Stimulated activated CD4-positive, alpha-beta T cell treated with anti-CD3 and anti-CD28 coated beads, TNF-alpha, amount 100 ng/mL, for 1 hour (primary cell): ENCODE measurements at places on chromosomes 12 and 14.

- no peak for DNase-seq
Measured at GRCh38 chr12:23931176-23931575, 18.3 kb downstream of the SOX5 start.

- DNase-seq = no peak
Measured at GRCh38 chr12:94141892-94142291, 6.5 kb upstream of the PLXNC1 start.

GRCh38 chr12:112331886-112332285 lies 50.3 kb downstream of the HECTD4 start:
- no peak for DNase-seq

DNA sequence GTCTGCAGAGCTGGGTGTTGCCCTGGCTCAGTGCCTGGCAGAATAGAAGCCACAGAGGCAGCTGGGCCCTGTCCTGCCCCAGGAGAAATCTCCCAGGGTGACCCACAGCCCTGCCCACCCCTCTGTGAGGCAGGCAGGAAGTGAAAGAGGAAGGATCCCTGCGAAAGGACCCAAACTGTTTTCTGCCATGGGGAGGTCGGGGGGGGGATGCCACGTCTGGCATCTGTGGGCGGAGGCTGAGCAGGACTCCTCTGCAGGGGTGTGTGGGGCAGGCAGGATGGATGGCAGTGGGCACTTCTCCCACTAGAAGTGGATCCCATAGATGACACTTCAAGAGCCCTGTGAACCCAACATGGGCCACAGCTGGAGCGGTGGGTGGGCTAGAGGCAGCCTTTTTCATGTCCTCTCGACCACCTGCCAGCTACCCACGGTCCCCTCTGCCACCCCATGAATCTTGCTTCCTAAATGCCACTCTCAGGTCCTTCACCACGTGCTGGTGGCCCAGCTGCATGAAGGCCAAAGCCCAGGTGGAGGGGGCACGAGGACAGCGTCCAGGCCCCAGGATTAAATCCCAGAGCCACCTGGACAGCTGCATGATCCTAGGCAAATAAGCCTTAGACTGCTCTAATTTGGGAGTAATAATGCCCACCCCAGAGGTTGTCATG lies 3.6 kb downstream of the PAPLN start:
- no peak for DNase-seq

GRCh38 chr12:43416981-43417380 lies 135.0 kb downstream of the ADAMTS20 start:
- DNase-seq = no peak

DNA sequence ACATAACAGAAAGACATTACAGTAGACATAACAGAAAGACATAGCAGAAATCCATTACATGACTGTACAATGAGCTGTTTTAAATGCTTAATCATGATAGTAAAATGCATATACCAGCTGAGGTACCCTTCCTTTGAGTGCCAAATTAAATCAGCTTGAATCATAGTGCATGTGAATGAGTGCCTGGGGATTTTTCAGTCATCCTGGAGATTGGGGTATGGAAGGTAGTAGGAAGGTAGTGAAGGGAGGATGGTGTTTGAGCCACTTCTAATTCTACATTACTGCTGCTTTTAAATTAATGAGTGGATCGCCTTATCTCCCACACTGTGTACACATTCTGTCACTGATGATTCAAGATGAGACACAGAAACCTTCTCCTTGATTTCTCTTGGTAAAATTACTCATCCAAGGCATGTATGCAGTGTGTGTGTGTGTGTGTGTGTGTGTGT lies 534.2 kb downstream of the LRFN5 start:
- DNase-seq = no peak

DNA sequence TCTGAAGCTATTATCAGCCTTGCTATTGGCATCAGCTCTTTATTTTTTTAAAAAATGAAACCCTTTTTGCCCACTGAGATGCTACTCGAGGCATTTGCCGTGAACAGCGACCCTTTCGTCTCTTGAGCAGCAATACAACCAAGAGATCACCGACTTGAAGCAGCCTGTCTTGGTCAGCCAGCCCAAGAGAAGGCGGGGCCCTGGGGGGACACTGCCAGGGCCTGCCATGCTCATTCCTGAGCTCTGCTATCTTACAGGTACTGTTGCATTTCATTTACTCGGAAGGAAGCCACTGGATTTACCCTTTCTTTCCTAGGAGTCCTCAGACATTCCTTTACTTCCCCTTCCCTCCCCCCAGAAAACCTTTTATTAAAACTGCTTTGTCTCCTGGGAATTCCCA lies 16.7 kb downstream of the PIWIL1 start:
- DNase-seq = no peak

GRCh38 chr12:46402451-46402850 lies 29.9 kb upstream of the SLC38A2 start:
- no peak for DNase-seq

DNA sequence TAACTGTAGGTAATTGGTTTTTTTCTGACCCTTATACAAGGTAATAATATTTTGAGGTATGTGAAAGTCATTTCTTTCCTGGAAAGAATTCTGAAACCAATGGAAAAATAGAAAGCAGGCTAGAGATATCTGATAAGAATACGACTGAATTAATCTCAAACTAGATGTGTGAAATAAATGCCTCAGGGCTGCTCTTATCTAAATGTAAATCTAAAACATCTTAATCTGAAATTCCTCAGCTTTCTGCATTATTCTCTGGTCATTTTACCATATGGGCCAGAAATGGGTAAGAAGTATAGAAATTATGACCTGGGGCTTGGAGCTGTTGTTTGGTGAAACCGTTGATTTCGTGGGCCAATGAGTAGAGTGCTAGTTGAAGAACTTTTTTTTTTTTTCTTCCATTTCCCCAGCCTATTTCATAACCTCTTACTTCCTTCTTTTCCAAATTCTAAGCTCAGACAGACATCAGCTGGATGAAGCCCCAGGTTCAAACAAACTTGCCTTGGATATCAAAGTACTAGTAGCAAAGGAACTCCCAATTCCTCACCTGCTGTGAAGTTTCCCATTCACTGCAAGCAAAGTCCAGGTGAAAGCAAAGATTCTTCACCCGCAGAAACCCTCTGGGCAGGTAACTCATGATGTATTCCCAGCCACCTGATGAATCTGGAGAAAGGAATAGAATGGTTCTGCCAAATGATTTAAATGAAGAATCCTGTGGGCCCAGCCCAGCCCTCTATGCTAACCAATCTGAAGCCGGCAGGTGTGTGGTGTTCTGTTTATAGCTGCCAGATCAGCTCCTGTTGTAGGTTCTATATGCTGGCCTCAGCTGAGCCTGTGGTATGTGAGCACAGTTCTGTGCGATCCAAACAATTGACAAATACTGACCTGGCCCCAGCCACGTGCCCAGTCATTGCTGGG lies 9.7 kb upstream of the FOS start:
- no peak for DNase-seq

DNA sequence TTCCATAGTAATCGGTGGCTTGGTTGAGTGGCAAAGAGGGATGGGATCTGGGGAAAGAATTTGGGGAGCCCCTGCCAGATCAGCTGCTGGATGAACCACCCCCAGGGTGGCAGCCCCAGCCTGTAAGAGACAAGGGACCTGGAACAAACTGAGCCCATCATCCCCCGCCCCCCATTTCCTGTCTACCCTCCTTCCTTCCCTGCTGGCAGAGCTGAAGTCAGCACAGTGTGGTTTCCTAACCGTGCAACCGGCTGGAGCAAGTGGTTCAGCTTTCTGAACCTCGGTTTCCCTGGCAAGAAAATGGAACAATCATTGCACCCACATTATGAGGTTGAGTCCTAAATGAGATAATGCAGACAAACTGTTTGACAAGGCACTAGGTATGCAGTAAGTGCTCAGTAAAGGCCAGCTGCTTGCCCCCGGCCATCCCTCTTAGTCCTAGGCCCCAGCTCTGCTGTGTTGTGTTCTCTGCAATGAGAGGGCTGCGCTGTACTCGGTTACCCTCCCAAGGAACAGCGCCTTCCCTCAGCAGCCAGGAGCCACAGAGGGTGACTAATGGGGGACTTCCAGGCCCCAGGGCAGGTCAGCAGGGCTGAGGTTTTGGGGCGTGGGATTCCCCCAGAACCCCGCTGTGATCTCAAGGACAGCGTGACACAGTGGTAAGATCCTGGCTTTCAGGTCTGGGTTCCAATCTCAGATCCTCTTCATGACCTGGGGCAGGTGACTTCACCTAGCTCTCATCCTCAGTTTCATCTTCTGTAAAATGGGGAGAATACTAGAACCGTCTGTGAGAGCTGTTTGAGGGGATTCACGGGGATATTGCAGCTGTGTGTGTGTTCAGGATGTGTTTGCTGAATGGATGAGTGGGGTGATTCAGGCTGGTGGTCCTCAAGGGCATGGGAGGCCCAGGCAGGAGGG lies 16.5 kb downstream of the SELPLG start:
- peak; percentile 54 for DNase-seq

DNA sequence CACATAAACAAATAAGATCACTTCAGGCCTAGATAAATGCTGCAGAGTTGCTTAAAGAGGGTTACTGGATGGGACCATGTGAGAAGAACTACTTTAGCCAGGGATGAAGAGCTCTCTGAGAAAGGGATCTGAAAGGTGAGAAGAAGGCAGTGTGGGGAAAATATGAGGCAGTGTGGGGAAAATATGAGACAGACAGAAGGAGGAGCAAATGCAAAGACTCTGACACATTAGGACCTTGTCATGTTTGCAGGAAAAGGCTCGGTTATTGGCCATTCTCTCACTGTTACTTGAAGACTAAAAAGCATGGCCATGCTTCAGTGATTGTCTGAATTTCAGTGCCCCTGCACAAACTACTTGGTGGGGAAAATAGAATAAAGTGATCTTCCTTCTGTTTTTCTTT lies 22.7 kb upstream of the TRIM9 start:
- DNase-seq = no peak

DNA sequence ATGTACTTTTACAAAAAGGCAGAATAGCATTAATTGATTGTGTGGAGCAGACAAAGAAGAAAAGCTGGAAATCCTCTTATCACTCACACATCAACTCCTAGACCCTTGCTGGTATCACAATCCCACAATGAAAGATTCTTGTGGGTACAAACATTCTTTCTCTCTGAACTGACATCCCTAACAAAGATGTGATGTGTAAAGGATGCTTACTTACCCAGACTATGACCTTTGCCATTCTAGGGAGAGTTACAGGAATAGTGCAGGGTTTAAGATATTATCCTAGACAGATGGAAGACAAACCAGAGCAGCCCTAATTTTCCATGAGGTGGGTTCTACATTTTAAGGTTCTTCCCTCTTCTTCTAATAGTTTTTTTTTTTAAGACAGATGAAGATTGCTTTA lies 60.4 kb upstream of the SLC6A15 start:
- DNase-seq = no peak

- no peak for DNase-seq
Measured at GRCh38 chr12:80756875-80757274, 40.2 kb downstream of the MYF5 start.

DNA sequence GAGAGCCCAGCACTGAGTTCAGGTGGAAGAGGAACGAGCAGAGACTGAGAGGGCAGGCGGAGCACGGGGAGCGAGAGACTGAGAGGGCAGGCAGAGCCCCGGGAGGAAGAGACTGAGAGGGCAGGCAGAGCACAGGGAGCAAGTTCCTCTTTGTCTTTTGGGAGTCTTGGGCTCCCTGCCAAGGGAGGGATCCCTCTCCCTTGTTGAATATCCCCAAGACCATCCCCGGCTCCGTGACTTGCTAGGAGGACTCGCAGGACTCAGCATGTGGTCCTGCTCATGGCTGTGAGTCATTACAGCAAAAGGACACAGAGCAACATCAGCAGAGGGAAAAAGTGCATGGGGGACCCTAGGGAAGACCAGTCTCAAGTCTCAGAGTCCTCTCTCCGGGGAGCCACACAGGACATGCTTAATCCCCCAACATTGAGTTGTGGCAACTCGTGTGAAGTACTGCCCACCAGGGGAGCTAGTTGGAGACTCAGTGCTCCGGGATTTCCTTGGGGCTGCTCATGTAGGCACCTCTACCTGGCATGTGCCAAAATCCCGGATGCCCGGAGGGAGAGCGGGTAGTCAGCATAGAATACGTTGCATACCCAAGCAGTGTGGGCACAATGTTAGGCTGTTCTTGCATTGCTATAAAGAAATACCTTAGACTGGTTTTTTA lies 81.0 kb downstream of the CCDC92 start:
- no peak for DNase-seq

DNA sequence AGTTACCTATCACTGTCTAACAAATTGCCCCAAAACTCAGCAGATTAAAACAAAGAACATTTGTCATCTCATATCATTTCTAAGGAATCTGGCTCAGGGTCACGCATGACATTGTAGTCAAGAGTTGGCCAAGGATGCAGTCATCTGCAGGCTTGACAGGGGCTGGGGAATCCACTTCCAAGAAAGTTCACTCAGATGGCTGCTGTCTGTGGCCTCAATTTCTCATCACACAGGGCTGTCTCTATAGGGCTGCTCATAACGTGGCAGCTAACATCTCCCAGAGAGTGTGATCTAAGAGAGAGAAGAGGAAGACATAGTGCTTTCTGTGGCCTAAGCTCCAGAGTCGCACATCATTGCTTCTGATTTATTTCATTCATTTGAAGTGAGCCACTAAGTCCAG lies 17.0 kb upstream of the IL22 start:
- no peak for DNase-seq

- no peak for DNase-seq
Measured at GRCh38 chr12:55068416-55069010, 48.7 kb downstream of the NEUROD4 start.

DNA sequence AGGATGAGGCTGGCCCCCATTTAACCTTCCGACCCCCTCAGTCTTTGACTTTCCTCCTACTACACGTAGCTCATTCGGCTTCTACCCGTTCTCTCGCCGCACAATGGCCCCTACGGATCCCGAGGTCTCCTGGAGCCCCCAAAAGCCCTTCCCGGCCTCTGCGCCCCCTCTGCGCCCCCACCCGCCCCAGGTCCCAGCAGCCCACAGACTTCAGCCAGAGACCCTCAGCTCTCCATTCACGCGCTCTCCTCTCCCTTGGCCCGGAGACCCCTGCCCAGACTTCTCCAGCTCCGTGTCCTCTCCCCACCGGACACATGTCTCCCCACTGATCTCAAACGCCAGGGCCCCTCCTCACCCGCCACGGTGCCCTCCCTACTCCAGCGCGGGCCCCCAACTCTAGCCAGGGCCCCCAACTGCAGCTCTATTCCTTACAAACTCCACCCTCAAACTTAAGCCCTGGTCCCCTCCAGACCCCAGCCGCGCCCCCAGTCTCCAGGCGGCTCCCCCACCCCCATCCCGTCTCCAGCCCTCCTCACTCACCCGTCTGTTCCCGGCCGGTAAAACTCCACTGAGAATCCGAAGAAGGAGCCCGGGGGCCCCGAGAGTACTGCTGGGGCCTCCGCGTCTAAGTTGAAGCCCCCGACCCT lies 502 bp downstream of the ITGA5 start:
- no peak for DNase-seq

- no peak for DNase-seq
Measured at GRCh38 chr12:87136330-87136976, 880.3 kb upstream of the MGAT4C start.

- no peak for DNase-seq
Measured at GRCh38 chr14:22641846-22642245, 2.3 kb downstream of the OR6J1 start.

- no peak for DNase-seq
Measured at GRCh38 chr12:94173660-94174265, 25.4 kb downstream of the PLXNC1 start.

DNA sequence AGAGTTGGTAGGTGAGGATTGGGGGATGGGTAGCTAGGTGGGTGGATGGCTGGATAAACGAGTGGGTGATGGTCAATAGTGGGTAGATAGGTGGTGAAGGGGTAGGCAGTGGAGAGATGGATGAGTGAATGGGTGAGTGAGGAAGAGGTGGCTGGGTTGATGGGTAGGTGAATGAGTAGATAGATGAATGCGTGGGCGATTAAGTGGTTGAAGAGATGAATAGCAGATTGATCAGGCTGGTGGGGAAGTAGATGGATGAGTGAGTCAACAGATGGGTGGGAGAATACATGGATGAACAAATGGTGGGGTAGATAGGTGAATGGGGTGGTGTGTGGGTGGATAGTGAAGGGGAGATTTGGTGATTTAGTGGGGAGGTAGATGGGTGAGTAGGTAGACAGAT lies 51.1 kb downstream of the SYNE3 start:
- no peak for DNase-seq
